ENCODE measurements at places on chromosomes 5 and 9.

- no peak for DNase-seq
Measured at GRCh38 chr5:42749020-42749419, 7.6 kb upstream of the CCDC152 start.

GRCh38 chr9:95003689-95004410 lies 277.4 kb downstream of the AOPEP start:
- DNase-seq = no peak

DNA sequence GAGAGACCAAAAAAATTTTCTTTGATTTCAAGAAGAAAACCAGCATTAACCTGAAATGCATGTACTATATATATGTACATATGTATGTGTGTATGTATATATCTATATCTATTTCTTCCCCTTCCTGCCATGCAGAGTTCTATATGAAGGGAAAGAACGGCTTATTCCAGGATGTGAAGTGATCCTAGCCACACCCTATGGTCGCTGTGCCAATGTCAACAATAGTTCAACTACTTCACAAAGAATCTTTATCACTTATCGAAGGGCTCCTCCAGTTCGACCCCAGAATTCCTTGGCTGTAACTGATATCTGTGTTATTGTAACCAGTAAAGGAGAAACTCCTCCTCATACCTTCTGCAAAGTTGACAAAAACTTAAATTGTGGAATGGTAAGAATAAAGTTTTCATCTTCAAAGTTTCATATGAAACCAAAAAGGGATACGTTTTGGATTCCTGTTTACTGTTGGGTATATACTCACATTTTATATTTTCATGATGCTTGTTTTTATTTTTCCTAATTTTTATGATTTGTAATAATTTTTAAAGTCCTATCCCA lies 56.2 kb downstream of the DENND4C start:
- no peak for DNase-seq

- no peak for DNase-seq
Measured at GRCh38 chr5:160369990-160370712, at the start of gene C1QTNF2. Gene C1QTNF2, minus strand, starts transcription at chr5:160370626. Its CDS starts 15,615 bp downstream, at chr5:160355011.

GRCh38 chr5:77632526-77633206 lies 5.8 kb downstream of the OTP start:
- no peak for DNase-seq

GRCh38 chr5:139696894-139697658 lies 48.9 kb downstream of the CXXC5 start:
- DNase-seq = no peak

DNA sequence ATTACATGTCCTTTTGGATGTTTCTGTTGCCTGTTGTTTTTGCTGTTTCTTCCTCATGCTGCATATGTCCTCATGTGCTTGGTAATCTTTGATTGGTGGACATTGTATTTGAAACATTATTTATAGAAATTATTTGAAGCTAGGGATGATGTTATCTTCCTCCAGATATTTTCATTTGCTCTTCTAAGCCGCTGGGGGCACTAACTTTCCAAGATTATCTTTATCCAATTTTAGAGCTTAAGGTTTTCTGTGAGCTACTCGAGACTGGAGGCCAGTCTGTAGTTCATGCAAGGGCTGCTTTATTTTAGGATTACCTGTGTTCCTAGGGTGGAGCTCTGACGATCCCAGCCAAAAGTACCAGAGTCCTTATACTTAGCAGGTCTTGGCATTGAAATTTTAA lies 40.9 kb downstream of the STX17 start:
- DNase-seq = no peak

DNA sequence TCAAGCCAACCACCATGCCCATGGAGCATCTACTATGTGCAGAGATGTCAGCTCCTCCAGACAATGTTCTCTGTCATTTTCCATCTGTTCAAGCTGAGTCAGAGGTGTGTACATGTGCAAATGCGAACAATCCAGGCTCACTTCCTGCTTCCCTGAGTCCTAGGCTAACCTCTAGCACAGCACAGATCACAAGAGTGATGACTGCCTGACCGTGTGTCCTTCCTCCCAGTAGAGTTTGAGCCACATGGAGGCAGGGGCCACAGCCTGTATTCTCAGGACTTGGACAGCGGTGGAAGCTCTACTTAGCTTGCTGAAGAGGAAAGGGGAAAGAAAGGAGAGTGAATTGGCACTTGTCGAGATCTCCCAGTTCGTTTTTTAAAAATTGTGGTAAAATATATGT lies 87.2 kb downstream of the KCNIP1 start:
- no peak for DNase-seq

GRCh38 chr5:132205385-132206125 lies 22.1 kb downstream of the P4HA2 start:
- DNase-seq = no peak

GRCh38 chr9:16718296-16718695 lies 152.2 kb downstream of the BNC2 start:
- no peak for DNase-seq

DNA sequence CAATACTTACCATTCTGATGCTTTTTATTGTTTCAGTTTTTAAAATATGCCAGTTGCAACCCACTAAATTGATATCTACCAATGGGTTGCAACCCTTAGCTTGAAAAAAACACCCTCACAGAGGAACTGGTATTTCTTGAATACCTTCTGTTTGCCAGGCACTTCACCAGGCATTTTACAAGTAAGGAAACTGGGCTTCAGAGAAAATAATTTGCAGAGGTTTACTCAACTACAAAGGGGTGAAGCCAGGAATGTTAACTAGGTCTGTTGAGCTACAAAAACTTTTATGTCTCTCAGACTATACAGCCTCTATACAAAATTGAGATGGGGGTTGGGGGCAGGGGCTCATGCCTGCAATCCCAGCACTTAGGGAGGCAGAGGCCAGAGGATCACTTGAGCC lies 65.0 kb downstream of the STX17 start:
- DNase-seq = no peak

GRCh38 chr9:93702261-93702660 lies 125.9 kb downstream of the PHF2 start:
- DNase-seq = no peak

- DNase-seq = no peak
Measured at GRCh38 chr5:11564706-11565105, 339.5 kb downstream of the CTNND2 start.

- DNase-seq = no peak
Measured at GRCh38 chr5:172885597-172886340, 51.7 kb downstream of the ERGIC1 start.

DNA sequence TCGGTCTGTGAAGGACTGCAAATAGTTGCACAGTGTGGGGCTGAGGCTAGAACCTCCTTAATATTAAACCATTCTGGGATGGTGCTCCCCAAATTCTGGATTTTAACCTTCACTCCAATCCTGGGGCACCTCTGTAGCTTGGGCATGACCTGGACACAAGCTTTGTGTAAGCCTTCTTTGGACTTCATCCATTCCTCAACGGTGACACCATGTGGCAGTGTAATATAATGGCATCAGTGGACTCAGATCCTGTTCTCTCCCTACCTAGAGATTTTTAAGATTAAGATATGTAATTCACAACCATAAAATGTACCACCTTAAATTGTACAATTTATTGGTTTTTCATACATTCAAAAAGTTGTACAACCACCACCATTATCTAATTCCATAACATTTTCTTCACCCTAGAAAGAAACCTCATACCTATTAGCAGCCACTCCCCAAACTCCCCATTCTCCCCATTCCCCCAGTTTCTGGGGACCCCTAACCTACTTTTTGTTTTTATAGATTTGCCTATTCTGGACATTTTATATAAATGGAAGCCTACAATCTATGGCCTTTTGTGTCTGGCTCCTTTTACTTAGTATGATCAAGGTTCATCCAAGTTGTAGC lies 4.8 kb upstream of the PLGRKT start:
- no peak for DNase-seq

DNA sequence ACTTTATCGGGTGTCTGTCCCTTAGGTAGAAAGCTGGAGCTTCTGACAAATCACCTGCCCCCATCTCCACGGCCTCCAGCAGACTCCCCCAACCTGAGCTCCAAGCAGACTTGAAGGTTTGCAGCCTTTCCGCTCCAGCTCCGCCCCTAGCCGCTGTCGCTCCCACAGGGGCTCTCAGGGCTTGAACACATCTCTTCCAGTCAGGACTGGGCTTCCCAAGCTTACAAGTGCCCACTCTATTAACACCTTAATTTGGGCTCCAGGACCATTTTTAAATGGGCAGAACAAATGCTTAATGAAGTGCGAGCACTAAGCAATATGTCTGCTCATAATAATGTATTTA lies 17.2 kb upstream of the SLC25A51 start:
- no peak for DNase-seq

DNA sequence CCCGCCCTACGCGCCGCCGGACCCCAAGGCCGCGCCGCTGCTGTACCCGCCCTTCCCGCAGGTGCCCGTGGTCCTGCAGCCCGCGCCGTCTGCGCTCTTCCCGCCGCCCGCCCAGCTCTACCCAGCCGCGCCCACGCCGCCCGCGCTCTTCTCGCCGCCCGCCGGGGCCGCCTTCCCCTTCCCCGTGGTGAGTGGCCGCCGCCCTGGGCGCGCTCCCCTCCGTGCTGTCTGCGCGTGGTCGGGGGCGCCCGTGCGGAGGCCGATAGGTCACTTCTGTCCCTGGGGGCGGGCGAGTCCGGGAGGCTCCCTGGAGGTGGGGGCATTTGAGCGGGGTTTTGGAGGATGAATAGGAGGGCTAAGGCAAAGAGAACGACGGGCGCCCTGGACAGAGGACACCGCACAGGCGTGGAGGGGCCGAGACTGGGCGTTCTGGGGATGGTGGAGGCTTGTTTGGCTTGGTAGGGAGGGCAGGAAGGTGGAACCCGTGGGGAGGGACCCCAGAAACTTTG lies 9.6 kb downstream of the PRRT1B start:
- no peak for DNase-seq

DNA sequence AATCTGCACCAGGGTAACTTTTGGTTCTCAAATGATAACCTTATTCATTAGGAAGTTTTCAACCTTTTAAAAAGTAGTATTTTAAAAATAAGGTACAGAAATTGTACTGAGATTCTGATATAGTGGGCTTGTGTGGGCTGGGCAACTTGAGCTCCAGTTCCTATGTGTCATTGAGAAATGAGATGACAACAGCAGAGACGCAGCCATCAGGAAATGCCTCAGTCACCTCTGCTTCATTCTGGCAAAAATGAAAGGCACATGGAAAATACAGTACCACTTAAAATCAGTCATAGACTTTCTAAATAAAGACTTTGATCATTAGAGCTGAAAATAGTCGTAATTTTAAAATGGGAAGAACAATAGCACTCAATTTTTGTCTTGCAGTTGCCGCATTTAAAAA lies 480.2 kb downstream of the PLK2 start:
- DNase-seq = no peak

GRCh38 chr5:4862500-4862899 lies 277.6 kb upstream of the ADAMTS16 start:
- DNase-seq = no peak

DNA sequence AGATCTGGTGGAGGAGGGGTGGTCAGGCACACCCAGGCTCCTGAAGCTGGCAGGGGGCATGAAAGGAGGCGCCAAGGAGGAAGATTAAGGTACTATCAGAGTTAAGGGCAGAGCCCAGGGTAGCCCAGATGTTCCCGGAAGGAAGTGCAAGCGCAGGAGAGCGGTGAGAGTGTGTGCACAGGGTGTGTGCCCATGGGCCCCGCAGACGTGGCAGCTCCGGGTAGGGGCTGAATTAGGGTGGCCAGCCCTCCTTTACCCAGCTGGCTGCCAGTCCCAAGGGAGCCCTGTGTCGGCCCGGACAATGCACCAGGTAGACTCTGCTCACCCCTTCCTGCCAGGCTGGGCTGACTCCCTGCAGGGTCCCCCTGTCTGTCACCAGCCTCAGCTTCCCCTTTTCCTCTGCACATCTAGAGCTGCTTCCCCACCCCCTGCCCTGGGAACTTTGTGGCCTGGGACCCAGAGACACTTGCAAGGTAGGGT lies at the start of gene SMIM33:
TSS of gene SMIM33 (plus strand) at position 184 of the 480 bp plus-strand sequence. CDS start at position 302, 118 bp downstream.
- DNase-seq = no peak

DNA sequence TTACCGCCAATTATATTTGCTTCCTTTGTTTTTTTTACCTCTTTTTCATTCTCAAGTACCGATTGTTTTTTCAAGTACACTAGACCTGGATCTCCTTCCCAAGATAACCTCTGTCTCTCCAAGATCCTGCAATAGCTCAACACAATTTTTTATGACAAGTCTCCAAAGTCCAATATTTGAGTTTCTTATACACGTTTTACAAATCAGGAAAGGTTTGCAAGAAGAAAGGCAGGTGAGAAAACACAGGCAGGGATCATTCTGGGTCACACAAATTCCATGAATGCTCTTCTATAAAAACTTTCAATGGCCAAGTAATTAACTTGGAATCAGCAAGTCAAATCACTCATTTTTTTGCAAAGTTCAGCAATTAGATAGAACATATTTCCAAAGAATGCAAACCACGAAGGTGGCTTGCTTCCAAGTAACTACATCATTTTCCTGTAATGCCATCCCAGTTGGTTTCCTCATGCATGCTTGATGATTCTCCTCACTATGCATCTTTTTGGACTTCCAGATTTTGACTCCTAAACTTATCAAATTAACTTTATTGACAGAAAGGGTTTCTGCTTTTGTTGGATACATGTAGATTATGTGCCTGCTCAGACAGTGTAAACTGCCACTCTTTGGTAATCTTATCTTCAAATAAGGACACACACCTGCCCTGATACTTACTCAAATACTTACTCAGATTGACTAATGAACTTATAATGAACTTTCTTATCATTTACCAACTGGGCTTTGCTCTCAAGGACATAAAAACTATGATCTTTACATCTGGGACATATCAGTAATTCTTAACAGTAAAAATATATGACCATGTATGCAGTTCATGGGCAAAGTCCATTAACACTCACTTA lies 24.7 kb upstream of the IFNE start:
- no peak for DNase-seq

- no peak for DNase-seq
Measured at GRCh38 chr5:83026516-83026915, 50.7 kb downstream of the TMEM167A start.

DNA sequence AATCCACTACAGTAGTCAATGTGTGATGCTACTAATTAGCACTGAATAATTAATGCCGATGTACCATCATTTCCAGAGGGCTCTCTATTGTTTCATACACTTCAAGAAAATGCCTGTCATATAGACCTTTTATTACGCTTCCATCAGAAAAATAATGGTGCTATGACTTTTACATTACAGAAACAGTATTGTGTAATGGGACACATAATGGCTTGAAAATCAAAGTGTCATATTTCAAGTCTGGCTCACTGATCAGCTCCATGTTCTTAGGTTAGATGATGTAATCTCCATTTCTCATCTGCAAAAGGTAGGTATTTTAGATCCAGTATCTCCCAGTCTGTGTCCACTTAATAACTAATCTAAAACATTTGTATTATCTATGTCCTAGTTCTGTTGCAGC lies 990.6 kb upstream of the TYRP1 start:
- no peak for DNase-seq

DNA sequence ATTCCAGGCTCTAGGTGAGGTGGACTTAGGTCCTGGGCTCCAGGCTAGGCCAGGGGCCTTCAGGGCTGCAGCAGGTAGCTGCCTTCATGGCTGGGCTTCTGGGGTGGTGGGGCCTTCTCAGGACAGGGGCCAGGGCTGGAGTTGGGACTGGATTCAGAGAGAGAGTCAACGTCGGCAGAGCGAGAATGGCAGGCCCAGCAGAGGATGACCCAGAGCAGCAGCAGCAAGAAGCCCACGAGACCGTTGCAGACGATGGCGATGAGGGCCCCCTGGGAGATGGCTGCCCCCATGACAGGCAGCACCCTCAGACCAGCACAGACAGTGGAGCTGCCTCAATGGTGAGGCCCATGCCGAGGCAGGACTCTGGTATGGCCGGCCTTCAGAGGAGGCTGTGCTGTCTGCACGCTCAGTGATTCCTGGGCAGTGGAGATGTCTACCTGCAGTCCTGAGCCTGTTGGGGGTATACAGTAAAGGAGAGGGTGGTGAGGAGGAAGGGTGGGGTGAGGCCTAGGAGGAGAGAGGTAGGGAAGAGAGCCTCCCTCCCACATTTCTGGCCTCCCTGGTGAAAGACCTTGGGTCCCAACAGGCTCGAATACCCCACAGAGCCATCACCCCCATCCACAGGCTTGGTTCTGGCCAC lies 1.3 kb downstream of the ENHO start:
- DNase-seq = no peak

All from esophagus squamous epithelium (tissue), 5 donors.